ENCODE measurements at places on chromosomes 12 and 14.
A peak's percentile ranks its signal among the peaks of the same experiment; 100 is the strongest.

DNA sequence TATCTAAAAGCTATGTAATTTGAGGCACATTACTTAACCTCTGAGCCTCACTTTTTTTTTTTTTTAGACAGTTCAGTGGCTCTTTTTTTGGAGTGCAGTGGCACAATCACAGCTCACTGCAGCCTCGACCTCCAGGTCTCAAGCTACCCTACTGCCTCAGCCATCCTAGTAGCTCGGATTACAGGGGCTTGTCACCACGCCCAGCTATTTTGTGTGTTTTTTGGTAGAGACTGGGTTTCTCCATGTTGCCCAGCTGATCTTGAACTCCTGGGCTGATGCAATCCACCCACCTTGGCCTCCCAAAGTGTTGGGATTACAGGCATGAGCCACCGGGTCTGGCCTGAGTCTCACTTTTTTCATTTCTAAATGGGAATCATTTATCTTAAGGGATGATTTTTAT, 192.0 kb upstream of the PDZRN4 start:
- H3K4me3 ChIP-seq: no peak overlapping the region
- no peak for DNase-seq
- H3K4me1 ChIP-seq: no peaks in the 10 kb centered on the region
- H3K36me3 ChIP-seq: no peaks in the 10 kb centered on the region
- no peaks in the 10 kb centered on the region for H3K27me3 ChIP-seq
- H3K27ac ChIP-seq: no peak overlapping the region

GRCh38 chr14:65336191-65336591, 76.3 kb upstream of the FUT8 start:
- H3K36me3 ChIP-seq: no peaks in the 10 kb centered on the region
- peaks cover 36% of the 10 kb centered on the region for H3K4me1 ChIP-seq
- H3K4me3 ChIP-seq: no peak overlapping the region
- H3K27me3 ChIP-seq: no peaks in the 10 kb centered on the region
- peak overlapping the region; percentile 41 for H3K27ac ChIP-seq
- no peak for DNase-seq

DNA sequence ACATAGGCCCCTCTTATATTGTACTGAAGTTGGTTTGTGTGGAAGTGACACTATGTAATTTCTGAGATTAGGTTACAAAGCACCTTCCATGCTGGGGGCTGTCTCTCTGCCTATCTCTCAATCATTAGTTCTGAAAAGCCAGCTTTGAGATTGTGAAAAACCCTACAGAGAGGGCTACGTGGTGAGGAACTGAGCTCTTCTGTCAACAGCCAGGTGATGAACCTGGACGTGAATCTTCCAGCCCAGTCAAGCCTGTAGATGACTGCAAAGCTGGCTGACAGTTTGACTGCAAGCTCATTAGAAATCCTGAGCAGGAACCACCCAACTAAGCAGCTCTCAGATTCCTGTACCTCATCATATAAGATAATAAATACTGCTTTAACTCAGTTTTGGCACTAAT, 36.3 kb upstream of the BBS10 start:
- no peaks in the 10 kb centered on the region for H3K27me3 ChIP-seq
- no peaks in the 10 kb centered on the region for H3K4me1 ChIP-seq
- H3K27ac ChIP-seq: no peak overlapping the region
- no peak for DNase-seq
- H3K36me3 ChIP-seq: no peaks in the 10 kb centered on the region

DNA sequence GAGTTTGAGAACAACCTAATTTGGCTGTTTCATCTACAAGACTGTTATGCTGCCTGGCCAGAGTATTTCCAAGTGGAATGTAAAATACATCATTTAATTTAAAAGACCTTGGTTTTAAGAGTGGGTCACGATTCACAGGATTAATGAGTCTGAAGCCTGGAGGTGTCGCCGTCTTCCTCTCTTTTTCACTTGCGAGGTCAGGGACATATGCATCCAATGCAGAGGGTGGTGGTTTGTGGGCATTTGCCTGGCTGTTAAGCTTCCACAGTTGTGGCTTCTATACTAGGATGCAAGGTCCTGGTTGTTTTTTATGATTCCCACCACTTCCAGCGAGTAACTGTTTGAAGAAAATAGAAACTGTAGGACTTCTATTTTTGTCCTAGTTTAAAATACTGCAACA, 22.8 kb upstream of the RASSF3 start:
- no peak overlapping the region for H3K4me3 ChIP-seq
- H3K36me3 ChIP-seq: no peaks in the 10 kb centered on the region
- H3K4me1 ChIP-seq: no peaks in the 10 kb centered on the region
- DNase-seq: no peak
- H3K27me3 ChIP-seq: no peaks in the 10 kb centered on the region
